NCI-H774 (cell line): ENCODE measurements at places on chromosomes 16 and 17.

DNA sequence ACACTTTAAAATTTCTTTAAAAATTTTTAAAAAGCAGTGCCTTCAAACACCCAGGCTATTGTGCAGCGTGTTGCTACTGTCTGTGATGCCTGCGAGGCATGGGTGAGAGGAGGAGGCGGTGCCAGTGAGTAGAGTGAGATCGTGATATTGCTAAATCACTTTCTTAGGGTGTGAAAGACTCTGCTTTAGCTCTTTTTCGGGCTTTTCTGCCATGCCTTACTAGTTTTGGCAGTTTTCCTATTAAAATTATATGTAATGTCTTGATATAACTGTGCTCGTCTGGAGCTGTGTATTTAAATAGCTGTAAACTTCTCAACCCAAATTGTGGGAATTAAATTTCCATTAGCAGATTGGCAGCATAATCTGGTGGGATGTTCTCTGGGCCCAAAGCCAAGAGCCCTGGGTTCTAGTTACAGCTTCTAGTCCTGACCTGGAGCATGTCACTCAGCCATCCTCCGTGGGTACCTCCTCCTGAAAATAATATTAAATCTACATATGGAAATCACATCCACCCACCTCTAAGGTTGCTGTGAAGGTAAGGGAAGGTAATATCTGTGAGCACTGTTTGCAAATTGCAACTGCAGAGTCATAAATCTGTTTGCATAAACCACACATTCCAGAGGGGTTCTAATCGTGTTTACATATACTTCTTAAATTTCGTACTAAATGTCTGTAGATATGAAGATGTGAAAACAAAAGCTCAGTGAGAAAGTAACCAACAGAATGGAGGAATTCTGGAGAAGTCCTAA, 264.3 kb upstream of the CACNG5 start:
- DNase-seq: no peak

GRCh38 chr16:9950658-9951057, 231.6 kb downstream of the GRIN2A start:
- no peak for DNase-seq

DNA sequence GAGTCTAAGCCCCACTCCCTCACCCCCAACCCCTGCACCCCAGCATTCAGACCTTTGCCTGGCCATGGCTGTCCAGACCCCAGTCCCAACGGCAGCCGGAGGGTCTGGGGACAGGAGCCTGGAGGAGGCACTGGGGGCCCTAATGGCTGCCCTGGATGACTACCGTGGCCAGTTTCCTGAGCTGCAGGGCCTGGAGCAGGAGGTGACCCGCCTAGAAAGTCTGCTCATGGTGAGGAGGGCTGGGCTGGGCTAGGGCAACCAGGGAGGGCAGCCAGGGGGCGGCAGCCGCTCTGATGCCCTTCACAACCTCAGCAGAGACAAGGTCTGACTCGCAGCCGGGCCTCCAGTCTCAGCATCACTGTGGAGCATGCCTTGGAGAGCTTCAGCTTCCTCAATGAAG, 14.4 kb downstream of the RIPOR1 start:
- DNase-seq: no peak

GRCh38 chr17:34682305-34682704, 102.9 kb downstream of the TMEM132E start:
- no peak for DNase-seq

GRCh38 chr17:8255499-8255898, 6.4 kb downstream of the PFAS start:
- no peak for DNase-seq

DNA sequence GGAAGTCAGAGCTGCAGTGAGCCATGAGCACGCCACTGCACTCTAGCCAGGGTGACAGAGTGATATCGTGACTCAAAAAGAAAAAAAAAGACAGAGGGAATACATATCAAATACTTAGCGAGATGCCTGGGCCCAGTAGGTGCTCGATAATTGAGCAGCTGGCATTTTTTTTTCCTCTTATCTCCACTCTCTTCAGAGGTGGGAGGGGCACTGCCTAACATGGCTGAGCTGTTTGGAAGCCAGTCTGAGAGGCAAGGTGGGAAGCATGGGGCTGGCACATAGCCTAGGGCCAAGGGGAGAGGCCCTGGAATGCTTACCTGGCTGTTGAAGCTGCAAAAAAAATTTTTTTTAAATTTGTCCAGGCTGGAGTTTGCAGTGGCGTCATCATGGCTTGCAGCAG, 38.4 kb downstream of the HIC1 start:
- DNase-seq: no peak

DNA sequence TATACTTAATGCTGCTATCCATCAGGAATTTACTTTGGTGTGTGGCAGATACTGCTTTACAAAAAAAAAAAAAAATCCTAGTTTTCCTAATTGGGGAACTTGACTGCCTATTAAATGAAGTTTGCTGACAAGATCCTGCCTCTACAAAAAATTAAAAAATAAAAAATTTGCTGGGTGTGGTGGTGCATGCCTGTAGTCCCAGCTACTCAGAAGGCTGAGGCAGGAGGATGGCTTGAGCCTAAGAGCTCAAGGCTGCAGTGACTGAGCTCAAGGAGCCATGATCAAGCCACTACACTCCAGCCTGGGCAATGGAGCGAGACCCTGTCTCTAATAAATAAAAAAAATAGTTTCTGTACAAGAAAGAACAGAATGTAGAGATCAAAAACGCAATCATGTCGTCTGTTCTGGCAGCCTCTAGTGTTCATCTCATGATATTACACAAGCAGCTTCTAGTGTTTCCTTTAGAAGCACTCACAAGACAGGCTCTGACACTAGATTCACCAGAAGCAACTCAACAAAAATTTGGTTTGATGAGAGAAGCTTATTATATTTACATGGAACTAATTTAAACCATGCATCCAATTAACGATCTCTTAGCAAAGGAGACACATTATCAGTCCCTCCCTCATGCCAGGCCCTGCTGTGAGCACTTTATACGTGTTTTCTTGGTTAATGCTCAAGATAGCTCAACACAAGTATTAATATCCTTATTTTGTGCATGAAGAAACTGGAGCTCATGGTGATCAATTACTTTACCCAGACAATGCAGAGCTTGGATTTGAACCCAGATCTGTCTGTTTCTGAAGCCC, 6.8 kb upstream of the KRTAP17-1 start:
- DNase-seq: peak; percentile 61

- DNase-seq: no peak
Measured at GRCh38 chr17:82355770-82356427, 3.1 kb upstream of the TEX19 start.

GRCh38 chr16:87412371-87412995, 20.3 kb downstream of the MAP1LC3B start:
- no peak for DNase-seq

DNA sequence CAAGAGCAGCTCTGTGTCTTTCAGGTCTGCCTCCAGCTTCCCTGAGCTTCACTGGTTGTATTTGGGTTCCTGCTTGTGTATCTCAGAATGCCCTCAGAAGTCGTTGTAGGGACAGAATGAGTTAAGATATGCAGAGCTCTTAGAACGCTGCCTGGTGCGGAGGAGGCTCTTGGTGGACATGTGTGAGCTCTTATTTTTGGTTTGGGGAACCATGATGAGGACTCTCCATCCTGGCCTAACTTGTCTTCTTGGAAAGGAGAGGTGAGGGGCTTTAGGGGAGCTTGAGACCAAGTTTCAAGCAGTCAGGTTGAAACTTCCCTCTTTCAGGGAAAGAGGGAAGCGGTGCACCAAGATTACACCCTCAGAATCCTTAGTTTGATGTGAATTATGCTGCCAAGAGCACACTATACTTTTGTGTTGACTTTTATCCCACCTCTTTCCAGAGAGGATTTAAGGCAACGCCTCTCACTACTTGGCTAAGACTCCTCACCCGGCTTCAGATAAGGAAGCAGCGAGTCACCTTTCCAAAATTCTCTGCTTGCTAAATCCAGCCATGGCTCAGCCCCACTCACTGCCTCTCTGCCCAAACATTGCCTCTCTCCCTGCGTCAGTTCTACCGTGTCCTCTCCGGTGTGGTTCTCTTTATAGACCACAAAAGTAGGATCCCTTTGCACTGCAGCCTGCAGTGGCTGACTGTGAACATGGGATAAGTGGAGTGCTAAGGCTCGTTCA, 12.7 kb downstream of the CDK5RAP3 start:
- no peak for DNase-seq

GRCh38 chr17:50356892-50357510, 11.1 kb downstream of the XYLT2 start:
- no peak for DNase-seq

- DNase-seq: no peak
Measured at GRCh38 chr17:951325-952132, 28.0 kb downstream of the NXN start.

DNA sequence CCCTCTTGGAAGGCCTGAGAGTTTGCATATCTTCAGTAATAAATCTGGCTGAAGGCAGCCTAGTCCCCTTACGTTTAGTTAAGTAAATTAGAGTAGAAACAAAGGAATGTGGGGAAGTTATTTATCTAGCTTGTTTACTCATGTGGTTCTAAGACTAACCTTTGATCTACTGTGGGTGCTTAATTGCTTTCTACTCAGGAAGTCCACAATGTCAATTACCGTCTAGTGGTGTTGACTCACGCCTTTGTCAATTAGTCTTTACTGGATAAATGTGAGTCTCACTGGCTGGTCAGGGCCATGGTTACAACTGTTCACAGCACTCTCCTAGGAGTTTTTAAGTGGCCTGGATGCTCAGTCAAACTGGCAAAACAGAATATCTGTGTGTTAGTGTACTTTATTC, 2338.4 kb downstream of the TP53TG3F start:
- DNase-seq: no peak

GRCh38 chr17:32827227-32827626, 49.7 kb downstream of the MYO1D start:
- DNase-seq: no peak

DNA sequence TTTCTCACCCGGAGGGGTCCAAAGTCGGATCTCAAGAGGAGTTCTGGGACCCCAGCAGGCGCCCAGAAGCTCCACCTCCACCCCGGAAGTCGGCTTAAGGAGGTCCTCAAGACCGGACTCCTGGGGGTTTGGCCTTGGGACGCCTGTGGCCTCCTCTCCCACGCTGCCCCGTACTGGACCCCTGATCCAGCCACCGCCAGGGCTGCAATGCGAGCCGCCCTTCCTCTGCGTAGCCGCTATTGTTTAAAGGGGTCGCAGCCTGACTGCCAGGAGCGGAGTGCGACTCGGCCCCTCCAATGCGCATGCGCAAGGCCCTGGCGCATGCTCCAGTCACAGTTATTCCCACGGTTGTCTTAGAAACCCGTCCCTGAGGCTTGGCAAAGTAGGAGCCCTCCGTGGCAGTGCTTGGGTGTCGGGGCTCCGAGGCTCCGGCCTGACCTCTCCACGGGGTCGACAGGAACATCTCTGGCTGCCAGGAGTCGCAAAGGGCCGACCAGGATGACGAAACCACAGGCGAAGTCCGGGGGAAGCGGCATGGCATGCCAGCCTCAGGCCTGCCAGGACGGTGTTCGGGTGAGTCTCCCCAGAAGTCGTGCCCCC, 719.0 kb downstream of the KCNJ18 start:
- DNase-seq: no peak

DNA sequence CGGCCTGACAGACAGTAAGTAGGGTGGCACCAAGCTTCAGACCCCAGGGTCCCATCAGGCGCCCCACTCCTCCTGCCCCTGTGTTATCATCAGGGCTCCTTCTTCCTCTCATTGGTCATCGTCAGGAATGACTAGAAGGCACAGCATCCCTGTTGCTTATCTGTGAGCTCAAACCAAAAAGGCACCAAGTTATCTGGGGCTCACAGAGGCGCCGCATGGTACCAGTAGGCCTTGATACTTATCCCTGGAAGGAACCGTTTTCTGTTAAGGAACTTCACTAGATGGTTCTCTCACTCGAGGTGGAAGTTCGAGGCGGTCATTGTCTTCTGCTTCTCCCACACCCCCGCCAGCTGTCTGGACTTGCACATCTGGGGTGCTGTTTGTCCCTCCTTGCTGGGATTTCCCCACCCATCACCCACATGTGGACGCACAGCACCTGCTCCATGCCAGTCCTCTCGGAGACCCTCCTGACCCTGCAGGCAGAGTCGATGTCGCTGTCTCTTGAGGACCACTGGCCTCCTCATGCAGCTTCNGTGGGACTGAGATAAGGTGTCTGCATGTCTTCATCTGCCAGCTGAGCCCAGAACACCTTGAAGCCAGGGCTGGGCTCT, 52.1 kb downstream of the METRNL start:
- no peak for DNase-seq

DNA sequence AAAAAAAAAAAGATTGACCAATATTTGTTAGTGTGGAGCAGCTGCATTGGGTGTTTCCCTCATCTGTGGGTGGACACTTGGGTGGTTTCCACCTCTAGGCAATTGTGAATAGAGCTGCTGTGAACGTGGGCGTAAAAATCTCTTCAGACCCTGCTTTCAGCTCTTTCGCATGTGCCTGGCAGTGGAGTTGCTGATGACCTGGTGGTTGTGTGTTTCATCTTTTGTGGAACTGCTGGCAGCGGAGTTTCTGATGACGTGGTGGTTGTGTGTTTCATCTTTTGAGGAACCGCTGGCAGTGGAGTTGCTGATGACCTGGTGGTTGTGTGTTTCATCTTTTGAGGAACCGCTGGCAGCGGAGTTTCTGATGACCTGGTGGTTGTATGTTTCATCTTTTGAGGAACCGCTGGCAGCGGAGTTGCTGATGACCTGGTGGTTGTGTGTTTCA, 21.4 kb downstream of the ZC3H18 start:
- DNase-seq: no peak

DNA sequence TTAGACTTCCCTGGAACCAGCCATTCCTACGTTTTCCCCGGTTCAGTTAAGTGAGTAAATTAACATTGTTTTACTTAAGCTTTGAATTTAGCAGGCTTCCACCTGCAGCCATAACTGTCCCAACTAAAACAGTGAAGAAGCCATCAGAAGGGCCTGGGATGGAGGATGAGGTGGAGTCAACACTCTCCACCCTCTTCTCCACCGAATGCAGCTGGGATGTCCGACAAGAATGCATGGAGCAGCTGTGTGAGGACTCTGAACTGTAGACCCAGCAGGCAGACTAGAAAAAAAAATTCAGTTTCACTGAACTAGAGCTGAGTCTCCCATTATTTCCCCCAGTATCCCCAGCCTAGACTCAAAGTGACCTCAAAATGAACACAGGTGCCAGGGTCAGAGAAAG, 114.8 kb downstream of the C16orf95 start:
- DNase-seq: no peak

- DNase-seq: no peak
Measured at GRCh38 chr17:28580959-28581358, 4.3 kb upstream of the ALDOC start.

GRCh38 chr17:62085511-62086408, 20.7 kb upstream of the MED13 start:
- DNase-seq: no peak

GRCh38 chr17:72462407-72462806, 341.6 kb downstream of the SOX9 start:
- no peak for DNase-seq
